ENCODE measurements at places on chromosomes 3 and 15. TPM values are rescaled to one million over a fixed set of nuclear protein-coding genes. Genes with fewer than 3 reads are reported as not detected.

DNA sequence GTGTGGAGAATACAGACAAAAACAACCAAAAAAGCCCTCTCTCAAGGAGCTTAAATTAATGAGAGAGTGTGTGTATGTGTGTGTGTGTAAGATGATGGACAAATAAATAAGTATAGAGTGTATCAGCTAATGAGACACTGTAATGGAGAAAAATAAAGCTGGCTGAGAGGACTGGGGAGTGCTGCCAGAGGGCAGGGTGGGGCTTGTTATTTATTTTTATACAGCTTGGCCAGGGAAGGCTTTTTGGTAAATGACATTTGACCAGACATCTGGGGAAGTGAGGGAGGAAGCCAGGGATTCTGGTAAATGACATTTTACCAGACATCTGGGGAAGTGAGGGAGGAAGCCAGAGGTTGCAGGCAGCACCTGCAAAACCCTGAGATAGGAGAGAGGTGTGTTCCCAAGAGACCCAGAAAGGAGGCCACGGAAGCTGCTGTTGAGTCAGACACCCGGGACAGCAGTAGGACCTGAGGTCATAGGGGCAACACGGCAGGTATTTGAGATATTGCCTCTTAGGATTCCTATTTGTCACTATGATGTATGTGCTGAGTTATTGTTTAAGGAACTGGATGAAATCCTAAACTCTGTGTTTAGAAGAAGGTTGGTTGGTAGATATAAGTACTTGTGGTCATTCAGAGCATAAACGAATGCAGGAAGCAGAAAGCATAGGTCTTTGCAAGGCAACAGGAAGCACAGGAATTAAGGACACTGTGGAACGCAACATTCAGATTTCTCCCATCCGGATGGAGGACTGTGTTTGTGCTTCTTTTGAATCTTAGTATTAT, 2.7 kb downstream of the SV2B start:
- DNase-seq, result no peak
- no peaks in the 10 kb centered on the region for H3K36me3 ChIP-seq
- H3K4me3 ChIP-seq, result no peak overlapping the region
- peaks cover 30% of the 10 kb centered on the region for H3K27me3 ChIP-seq

- no peak overlapping the region for H3K27ac ChIP-seq
- no peak for DNase-seq
- H3K36me3 ChIP-seq, result no peaks in the 10 kb centered on the region
- H3K4me3 ChIP-seq, result no peak overlapping the region
- H3K4me1 ChIP-seq, result peaks cover 8% of the 10 kb centered on the region
These were observed 43.9 kb downstream of the SRGAP3 start for GRCh38 chr3:9205345-9206143.

- no peak overlapping the region for H3K27ac ChIP-seq
- DNase-seq, result no peak
- no peak overlapping the region for H3K4me3 ChIP-seq
- no peaks in the 10 kb centered on the region for H3K36me3 ChIP-seq
These were observed 19.4 kb downstream of the TGFBR2 start for GRCh38 chr3:30625541-30626438.

- H3K36me3 ChIP-seq, result no peaks in the 10 kb centered on the region
- DNase-seq, result no peak
- H3K4me3 ChIP-seq, result no peak overlapping the region
- H3K4me1 ChIP-seq, result no peaks in the 10 kb centered on the region
These were observed 469.7 kb downstream of the PDCD6IP start for GRCh38 chr3:34268032-34268709.

DNA sequence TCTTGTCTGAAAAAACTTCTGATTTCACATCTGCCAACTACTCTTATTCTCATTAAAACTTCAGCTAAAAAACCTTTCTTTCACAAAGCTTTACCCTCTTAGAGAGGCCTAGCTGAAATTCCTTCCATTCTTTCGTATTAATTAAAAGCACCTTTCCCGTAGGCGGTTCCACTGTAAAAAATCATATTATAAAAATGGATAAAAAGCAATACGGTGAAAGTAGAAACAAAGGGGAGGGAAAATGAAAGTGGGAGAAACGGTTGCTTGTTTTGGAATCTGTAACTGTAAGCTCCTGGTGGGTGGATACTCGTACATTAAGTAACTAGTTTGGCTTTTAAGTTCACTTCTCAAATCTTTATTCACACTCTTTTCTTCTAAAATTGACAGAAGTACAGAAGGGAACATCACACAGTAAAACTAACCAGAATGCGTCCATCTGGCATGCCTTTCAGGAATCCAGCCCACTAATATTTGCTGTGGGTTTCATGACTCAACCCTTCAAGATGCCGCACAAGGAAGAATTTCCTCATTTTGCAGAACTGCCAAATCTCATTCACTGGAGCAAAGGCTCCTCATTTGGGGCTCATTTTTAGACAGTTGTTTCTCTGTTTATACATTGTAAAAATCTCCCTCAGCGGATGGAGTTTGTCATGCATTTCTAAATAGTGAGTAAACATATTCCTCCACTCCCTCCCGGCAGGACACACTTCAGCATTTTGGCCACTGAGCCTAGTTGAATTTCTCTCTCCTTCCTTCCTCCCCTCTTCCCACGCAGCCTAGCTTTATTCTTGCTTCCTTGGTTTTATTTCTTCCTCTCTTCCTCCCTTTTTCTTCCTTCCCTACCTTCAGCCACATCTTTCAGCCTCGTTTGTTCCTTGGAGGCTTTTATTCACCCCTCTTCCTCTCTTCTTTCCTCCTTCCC, 419.5 kb upstream of the NAALADL2 start:
- H3K4me1 ChIP-seq, result peaks cover 17% of the 10 kb centered on the region
- no peak overlapping the region for H3K27ac ChIP-seq
- no peak overlapping the region for H3K4me3 ChIP-seq
- no peaks in the 10 kb centered on the region for H3K27me3 ChIP-seq
- H3K36me3 ChIP-seq, result no peaks in the 10 kb centered on the region
- no peak for DNase-seq

DNA sequence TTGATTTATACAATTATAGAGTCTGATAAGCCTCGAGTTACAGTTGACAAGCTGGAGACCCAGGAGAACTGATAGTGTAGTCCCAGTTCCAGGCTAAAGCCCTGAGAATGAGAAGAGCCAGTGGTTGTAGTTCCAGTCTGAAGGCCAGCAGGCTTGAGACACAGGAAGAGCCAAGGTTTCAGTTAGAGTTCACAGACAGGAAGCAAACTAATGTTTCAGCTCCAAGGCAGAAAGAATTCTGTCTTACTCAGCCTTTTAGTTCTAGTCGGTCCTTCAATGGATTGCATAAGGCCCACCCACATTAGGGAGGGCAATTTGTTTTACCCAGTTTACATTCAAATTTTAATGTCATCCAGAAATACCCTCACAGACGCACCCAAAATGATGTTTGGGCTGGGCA, 102.7 kb downstream of the CDIN1 start:
- H3K36me3 ChIP-seq, result no peaks in the 10 kb centered on the region
- no peak overlapping the region for H3K4me3 ChIP-seq
- DNase-seq, result no peak
- no peak overlapping the region for H3K27ac ChIP-seq

The KCNMB3 gene
- total RNA-seq, result under 0.01 TPM

The SPG11 gene
- 122 TPM for total RNA-seq
